CD4-positive, alpha-beta T cell treated with Interleukin-15 for 4 hours (primary cell): ENCODE measurements at places on chromosomes 3 and 15.

DNA sequence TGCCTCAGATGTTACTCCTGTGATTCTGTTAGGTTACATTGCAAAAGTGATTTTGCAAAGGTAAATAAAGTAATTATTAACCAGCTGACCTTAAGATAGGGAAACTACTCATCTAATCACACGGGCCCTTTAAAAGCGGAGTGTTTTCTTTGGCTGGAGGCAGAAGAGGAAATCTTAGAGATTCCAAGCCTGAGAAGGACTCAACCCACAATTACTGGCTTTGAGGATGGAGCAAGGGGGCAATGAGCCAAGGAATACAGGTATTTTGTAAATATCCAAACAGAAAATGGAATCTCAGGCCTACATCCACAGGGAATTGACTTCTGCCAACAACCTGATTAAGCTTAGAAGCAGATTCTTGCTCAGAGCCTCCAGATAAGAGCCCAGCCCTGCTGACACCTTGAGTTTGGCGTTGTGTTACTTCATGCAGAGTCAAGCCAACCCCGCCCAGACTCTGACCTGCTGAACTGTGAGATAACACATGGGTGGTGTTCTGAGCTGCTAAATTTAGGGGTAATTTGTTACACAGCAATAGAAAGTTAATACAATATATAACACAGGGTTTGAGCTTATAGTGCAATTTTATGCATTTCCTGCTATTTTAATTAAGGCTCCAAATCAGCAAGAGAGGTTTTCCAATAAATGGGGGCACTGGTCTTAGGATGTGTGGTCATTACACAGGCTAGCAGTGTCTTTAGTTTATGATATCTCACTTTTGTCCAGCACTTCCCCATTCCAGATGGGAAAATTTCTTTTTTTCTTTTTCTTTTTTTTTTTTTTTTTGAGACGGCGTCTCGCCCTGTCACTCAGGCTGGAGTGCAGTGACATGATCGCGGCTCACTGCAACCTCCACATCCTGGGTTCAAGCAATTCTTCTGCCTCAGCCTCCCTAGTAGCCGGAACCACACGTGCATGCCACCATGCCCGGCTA, 19.5 kb downstream of the NFKBIZ start:
- DNase-seq = no peak

- peak; percentile 10 for DNase-seq
Measured at GRCh38 chr15:74307827-74308811, 59.3 kb downstream of the CYP11A1 start.

DNA sequence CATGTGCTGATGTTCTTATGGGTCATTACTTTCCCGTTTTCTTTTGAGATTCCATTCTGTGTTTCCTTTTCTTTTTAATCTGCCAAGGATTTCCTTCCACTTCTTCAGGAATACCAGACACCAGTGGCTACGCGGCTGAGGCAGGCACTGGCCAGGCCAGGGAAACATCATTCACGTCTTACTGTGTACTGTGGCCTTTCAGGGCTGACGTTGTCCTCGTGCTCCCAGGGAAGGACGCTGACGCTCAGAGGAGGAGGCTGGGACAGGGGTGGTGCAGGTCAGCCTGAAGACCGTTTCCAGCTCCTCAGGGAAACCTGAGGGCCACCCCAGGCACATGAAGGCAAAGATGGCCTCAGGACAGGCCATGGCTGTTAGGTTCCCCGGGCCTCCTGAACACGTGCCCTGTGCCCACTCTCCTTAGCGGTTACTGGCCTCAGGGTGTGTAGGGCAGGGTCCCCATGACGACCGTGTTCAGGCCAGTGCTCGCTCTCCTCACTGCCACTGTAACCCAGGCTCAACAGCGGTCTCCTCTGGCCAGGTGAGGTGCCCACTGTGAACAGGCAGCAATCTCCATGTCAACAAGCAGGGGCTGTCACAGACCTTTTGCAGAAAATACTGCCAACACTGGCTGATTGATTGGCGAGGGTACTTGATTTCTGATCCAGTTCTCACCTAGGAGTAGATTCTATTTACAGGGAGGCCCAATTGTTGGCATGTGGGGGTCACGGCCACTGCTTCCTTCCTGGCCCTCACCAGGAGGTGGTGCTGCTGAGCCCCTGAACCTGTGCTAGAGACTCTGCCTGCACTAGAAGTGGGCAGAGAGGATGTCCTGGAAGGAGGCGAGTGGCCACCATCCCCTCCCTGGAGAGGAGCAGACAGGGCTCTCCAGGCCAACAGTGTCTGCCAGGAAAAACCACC, 169.5 kb downstream of the ATP10A start:
- no peak for DNase-seq

DNA sequence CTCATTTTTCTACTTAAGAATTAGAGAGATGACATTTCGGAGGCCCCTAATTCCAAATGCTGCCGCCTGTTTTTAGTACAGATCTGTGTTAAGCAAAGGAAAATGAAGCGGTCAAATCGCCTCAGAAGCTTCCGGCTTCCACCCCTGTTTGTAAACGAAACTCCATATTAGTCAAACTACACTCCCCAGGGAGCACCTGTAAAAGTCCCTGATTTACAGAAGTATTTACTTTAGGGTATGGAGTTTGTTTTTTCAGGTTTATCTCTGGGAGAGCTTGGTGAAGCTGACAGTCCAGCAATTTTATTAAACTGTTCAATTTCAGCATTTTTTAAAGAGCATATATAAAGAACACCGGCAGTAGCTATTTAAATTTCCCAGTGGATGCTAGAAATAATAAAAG, 319.8 kb downstream of the FHIT start:
- no peak for DNase-seq

DNA sequence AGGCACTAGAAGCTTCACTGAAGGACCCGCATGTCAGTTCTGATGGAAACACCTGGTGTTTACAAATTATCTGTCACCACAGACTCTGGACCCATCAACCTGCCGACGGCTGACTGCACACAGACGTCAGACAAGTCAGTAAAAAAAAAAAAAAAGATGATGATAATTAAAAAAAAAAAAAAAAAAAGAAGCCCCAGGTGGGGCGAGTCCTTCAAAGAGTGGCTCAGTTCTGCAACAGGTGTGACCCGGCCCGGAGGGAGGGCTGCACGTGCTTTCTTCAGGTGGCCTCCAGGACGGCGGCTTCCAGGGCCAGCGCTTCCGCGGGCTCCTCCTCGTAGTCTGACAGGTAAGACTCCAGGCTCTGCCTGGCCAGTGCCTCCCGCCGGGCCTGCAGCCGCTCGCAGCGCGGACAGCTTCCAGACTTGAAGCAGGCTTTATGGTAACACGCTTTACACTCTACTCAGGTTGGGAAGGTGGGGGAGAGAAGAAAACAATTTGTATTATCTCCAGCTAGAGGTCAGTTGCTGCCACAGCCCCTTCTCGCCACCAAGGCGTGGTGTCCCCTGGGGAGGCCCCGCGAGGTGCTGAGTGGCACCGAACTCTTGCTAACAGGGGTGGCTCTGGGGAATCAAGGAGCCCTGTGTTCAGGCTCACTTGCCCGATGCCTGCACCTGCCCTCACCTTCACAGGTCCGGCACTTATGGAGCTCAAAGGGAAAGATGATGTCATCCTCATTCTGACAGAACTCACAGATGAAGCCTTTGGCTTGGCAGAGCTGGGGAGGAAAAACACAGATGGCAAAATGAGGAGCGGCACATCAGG, 61.8 kb downstream of the RUBCN start:
- no peak for DNase-seq

GRCh38 chr15:34820110-34820509, 24.8 kb upstream of the ACTC1 start:
- DNase-seq = no peak

GRCh38 chr15:62853841-62854225, 188.7 kb upstream of the TPM1 start:
- no peak for DNase-seq

- DNase-seq = no peak
Measured at GRCh38 chr15:67190813-67191212, 63.6 kb downstream of the AAGAB start.

DNA sequence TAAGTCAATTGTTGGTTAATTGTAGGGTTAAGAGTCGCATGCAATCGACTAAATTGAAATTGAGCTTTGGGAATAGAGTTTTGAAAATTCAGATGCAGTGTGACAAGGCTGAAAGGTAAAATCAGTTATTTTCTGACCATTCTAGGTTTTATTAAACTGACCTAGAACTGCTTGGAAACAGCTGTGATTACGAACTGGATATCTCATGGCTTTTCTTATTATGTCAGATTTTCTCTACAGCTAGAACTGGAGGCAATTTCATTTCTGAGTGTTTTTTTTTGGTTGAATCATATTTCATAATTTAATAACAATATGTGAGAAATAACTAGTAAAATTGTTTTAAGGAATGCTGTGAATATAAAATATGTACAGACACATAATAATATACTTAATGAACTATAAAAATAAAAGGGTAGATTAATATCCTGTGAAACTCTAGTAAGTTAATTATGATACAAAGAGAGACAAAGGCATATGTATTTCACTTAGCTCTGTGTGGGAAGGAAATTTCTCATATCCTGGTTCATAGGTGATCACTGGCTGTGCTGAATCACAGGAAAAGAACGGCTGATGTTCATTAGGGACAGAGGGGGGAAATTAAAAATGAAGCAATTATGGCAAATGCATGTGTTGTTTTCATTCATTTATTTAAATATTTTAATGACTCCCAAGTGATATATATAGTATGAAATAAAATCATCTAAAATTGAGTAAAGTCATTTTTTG, 403.2 kb downstream of the ZIC1 start:
- DNase-seq = no peak

- DNase-seq = no peak
Measured at GRCh38 chr3:195809796-195810454, 1.8 kb downstream of the MUC4 start.

- DNase-seq = no peak
Measured at GRCh38 chr3:129521611-129522010, 6.8 kb upstream of the RHO start.

GRCh38 chr15:82663186-82663600, 16.0 kb upstream of the CPEB1 start:
- DNase-seq = no peak

DNA sequence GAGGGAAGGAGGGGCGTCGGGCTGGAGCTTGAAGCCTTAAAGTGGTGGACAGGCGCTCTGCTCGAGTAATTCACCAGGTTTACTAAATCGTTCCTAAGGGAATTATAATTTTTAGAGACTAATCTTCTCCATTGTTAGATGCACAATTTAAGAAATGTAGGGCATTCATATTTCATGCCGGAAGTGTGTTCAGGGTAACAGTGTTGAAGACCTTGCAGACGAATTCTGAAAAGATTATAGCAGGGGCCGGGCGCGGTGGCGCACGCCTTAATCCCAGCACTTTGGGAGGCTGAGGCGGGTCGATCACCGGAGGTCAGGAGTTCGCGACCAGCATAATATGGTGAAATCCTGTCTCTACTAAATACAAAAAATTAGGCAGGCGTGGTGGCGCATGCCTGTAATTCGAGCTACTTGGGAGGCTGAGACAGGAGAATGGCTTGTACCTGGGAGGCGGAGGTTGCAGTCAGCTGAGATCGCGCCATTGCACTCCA, 365 bp upstream of the GTF2A2 start:
- DNase-seq = no peak

- no peak for DNase-seq
Measured at GRCh38 chr3:66463054-66463631, 37.7 kb downstream of the LRIG1 start.

DNA sequence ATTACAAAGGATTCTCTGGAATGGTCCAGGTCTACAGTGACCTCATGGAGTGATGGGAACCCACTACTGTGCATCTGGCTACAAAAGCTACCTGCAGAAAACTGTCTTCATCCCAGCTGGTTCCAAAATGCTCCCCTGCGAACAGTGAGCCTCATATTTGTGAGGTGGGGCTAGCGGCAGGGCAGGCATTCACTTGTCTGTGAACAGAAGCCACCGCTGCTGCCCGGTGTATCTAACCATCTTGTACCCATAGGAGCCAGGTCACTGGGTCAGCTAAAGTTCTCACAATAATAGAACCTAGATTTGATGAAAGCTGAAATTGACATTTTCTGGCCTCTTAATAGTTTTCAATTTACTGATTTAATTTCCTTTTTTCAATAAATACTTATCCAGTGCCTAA, 150.7 kb downstream of the KLF13 start:
- DNase-seq = no peak

- peak; percentile 91 for DNase-seq
Measured at GRCh38 chr15:41660235-41661077, at the start of gene MGA. Gene MGA, plus strand, starts transcription at chr15:41660405.

DNA sequence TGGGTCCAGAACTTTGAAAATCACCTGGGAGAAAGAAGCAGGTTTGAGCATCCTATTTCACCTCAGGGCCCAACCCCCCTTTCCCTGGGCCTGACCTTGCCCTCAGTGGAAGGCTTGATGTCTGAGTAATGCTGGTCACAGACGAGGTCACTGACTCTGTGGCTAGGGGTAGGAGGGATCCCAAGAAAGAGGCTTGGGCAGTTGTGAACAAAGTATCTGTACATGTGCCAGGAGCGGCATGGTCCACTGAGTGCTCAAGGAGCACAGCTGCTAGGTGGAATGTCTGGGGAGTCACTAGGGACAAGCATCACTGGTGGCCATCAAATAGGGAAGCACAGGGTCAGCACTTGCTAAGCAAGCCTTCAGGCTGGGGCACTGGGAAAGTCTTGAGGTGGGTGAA, 7.3 kb downstream of the CCDC71 start:
- DNase-seq = no peak

DNA sequence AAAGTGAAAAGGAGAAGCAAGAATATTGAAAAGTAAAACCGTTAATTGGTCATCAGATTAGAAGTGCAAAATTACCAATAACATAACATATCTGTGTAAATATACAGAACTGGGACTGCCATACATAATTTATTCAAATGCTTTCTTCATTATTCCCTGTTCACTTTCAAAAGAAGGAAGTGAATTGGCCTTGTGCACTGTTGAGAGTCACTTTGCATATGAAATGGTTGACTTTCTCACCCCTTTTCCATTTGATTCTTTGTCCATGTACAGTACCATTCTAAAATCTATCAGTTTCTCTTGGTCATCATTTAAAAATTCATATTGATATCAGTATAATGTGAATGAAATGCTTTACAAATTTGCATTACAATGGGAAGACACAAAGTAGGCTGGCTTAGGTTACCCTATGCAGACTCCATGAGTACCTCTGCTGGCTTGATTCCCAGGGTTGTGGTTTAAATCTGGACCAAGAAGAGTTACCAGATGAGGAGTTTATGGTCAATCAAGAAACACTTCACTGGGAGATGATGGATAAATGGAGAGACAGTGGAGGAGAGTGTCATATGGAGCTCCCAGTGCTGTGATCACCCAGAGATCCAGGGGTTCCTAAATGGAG, 210.9 kb upstream of the TOPAZ1 start:
- no peak for DNase-seq

DNA sequence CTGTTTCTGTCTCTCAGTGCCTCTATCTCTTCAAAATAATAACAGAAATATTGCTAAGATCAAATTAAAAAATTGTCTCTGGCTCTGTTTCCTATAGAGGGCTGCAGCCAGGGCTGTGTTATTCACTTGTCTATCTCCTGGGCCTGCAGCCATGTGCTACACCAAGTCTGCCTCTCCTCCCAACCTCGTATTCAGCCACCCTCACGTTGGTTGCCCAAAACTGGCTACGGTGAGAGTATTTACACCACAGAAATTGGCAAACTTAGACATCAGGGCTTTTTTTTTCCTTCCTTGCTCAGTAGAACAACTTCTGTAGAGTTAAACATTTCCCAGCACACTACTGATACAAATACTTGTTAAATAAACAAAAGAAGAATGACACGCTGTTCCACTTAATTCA, 320.9 kb upstream of the ICE2 start:
- DNase-seq = no peak
